ENCODE measurements at places on chromosomes 16 and 17.

DNA sequence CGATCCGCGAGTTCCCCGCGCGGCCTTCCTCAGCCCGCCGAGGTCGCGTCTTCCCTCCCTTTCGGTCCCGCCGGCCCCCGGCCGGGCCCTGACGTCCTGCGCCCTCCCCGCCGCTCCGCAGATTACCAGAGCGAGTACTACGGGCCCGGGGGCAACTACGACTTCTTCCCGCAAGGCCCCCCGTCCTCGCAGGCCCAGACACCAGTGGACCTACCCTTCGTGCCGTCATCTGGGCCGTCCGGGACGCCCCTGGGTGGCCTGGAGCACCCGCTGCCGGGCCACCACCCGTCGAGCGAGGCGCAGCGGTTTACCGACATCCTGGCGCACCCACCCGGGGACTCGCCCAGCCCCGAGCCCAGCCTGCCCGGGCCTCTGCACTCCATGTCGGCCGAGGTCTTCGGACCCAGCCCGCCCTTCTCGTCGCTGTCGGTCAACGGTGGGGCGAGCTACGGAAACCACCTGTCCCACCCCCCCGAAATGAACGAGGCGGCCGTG, 5.4 kb downstream of the LHX1 start:
- no peak for DNase-seq

DNA sequence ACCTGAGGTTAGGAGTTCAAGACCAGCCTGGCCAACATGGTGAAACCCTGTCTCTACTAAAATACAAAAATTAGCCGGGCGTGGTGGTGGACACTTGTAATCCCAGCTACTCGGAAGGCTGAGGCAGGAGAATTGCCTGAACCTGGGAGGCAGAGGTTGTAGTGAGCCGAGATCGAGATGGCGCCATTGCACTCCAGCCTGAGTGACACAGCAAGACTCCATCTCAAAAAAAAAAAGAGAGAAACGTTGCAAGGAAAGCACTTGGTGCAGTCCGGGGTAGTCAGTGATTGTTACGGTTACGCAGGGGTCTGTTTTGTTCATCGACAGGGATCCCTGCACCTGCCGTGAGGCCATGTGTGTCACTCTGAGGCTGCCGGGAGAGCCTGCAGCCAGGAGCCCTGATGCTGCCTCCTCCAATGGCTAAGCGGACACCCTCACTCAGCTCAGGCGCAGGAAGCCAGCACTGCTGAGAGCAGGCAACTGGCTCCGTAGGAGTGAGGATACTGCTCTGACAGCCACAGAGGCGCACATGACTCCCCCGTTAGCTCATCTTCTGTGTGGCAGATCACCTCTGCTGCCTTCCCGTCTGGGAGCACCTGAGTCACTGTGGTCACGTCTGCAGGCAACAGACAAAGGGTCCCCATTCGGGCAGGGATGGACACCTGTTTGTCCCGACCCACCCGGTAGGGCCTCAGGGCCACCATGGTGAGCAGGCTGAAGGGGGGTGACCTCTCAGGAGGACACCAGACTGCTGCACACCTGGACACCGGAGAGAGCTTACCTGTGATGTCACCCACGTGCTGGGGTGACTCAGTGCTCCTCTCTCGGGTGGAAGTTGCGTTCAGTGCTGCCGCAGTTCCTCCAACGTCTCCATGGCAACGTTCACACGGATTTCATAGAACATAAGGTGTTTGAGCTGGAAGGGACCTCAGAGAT, 5.2 kb upstream of the RAB26 start:
- no peak for DNase-seq

GRCh38 chr16:76294396-76295214, 17.4 kb downstream of the CNTNAP4 start:
- DNase-seq, result no peak

GRCh38 chr17:52465407-52465806, 306.9 kb upstream of the CA10 start:
- no peak for DNase-seq

DNA sequence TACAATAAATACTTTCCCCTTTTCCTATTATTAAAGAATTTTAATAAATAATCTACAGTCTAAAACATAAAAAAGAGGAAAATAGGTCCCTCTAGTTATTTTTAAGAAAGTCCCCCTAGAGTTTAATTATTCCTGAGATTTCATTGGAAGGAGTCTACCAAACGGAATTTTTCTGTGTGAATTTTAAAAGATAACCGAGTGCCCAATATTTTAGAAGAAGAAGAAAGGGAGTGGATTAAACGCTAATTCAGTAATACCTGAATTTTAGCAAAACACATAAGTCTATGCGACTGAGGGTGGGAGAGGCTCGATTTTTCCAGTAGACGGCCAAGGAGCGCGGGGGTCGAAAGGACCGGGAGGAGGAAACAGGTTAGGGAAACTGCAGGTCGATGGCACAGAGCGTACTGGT, 2.2 kb downstream of the HOXB2 start:
- no peak for DNase-seq

GRCh38 chr17:29176558-29177351, 3.4 kb downstream of the MYO18A start:
- DNase-seq, result peak; percentile 60

GRCh38 chr17:5430413-5430999, 8.4 kb downstream of the C1QBP start:
- no peak for DNase-seq

- peak; percentile 24 for DNase-seq
Observed at GRCh38 chr17:8072729-8073461, 14.6 kb downstream of the ALOX12B start.

DNA sequence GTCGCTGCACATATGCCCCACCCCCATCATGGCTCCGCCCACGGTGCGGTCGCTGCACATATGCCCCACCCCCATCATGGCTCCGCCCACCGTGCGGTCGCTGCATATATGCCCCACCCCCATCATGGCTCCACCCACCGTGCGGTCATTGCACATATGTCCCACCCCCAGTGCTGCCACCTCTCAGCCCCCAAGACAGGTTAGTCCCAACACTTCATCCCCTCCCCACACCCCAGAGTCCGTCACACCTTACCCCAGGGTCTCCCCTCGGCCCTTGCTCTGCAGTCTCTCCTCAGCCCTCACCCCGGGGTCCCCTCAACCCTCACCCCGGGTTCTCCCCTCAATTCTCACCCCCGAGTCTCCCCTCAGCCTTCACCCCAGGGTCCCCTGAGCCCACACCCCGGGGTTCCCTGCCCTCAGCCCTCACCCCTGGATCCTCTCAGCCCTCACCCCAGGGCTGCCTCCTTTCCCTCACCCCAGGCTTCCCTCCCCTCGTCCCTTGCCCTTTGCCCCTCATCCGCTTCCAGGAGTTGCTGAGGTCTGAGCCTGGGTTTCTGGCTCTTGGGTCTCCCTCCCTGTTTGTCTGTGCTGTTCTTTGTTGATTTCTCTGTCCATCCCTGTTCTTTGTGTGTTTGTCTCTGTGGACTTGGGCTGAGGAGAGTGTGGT, 25.6 kb downstream of the TPSG1 start:
- DNase-seq, result no peak

DNA sequence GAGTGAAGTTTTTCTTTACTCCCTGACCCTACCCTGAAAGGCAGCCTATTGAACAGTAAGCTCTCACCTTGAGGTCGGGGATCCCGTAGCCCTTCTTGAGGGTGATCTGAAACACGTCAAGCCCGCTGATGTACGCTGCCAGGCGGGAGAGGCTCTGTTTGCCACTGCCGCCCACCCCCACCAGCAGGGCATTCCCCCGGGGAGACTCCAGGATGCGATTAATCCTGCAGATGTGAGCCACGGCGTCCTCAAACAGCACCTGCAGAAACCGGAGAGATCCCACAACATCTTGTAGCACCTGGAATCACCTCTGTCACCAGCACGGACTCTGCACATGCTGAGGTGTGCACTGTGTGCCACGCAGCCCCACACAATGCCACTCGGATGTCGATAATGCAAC, 96.8 kb downstream of the PGS1 start:
- no peak for DNase-seq

- no peak for DNase-seq
Observed at GRCh38 chr17:64323774-64324173, 60.7 kb upstream of the TEX2 start.

DNA sequence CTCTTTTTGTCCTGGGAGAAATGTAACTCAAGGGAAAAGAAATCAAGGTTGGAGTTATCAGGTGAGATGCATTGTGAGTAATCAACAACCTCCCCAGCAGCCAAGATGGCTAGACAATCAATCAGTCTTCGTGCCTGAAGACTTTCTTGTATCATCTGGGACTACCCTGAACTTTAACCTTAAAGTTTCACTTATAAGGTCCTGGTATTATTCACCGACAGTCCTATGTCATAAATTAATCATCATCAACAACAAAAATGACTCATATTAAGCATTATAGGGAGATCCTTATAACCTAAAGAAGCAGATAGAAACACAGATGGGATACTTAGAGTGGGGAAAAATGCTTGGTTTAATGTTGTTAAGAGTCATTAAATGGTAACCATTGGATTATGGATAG, 7.7 kb upstream of the TEKT3 start:
- no peak for DNase-seq

DNA sequence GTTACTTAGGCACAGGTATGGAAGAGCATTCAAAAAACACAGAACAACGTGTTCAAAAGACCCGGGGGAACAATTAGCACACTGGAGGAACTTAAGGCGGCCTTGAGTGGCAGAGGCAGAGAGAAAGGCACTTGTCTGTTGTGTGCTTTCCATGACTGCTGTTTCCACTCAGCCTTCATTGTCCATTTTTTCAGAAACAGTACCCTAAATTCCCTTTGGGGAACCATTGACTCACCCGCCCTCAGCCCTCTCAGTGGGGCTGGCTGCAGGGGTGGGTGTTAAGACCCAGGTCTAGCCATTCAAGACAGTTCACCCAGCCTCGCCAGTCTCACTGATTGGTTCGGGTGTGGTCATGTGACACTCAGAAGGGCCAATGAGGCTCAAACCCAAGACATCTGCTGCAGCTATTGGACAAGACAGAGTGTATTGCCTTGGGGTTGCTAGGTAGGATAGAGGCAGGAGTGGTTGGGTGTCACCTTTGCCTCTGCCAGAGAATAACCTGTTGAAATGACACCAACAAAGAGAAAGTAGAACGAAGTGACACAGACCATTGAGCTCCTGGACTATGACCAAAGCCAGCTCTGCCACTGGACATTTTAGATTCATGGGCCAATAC, 19.6 kb upstream of the CEP20 start:
- DNase-seq, result no peak

GRCh38 chr17:30472238-30472890, 4.8 kb upstream of the GOSR1 start:
- no peak for DNase-seq

Data from CD4-positive, alpha-beta T cell (primary cell).